T1000 (cell line): ENCODE measurements at places on chromosomes 5 and 9.

- no peak for DNase-seq
These were observed 845.2 kb upstream of the CDH18 start for GRCh38 chr5:20833081-20833627.

GRCh38 chr5:134403951-134404350 is 7.7 kb downstream of the CDKN2AIPNL start:
- no peak for DNase-seq

DNA sequence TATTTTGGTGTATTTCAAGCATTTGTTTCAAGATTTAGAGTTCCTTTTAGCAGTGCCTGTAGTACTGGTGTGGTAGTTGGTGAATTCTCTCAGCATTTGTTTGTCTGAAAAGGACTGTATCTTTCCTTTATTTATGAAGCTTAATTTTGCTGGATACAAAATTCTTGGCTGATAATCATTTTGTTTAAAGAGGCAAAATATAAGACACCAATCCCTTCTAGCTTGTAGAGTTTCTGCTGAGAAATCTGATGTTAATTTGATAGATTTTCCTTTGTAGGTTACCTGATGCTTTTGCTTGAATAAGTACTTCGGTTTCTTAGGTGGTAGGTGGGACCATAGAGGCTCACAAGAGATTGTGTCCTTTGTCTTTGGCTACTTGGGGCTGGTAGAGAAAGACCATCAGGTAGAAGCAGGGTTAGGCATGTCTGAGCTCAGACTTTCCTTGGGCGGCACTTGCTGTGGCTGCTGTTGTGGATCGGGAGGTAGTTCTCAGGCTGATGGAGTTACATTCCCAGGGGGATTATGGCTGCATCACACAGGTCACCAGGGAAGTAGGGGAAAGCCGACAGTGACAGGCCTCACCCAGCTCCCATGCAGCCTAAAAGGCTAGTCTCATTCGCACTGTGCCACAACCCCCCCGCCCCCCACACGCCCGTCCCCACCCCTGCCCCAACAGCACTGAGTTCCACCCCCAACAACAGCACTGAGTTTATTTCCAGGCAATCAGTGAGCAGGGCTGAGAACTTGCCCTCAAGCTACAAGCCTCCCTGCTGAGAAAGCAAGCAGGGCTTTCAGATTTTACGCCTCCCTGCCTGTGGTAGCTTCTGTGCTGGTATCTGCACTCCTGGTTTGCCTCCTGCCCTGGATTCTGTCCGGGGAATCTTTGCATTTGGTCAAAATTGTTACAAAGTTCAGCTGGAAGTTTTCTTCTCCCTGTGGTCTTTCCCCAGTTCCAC is 127.1 kb upstream of the GLRA1 start:
- DNase-seq: no peak

- DNase-seq: no peak
These were observed 53.3 kb downstream of the JADE2 start for GRCh38 chr5:134578578-134579283.

DNA sequence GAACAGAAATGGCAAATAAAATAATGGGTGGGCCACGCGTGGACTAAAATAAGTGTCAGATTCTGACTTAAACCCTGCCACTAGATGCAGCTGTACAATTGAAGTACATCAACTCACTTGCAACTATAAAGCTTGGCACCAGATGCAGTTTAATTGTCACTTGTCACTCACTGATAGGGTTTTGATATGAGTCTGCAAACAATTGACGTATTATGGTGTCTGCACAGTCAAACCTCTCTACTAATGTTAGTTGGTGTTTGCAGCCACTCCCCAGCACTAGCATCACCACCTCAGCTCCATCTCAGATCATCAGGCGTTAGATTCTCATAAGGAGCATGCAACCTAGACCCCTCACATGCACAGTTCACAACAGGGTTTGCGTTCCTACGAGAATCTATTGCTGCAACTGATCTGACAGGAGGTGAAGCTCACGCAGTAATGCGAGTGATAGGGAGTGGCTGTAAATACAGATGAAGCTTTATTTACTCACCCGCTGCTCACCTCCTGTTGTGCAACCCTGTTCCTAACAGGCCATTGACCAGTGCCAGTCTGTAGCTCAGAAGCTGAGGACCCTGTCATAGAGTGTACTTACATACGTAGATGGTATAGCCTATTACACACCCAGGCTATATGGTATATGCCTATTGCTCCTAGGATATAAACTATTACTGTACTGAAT is 72.1 kb upstream of the SEMA6A start:
- DNase-seq: no peak

DNA sequence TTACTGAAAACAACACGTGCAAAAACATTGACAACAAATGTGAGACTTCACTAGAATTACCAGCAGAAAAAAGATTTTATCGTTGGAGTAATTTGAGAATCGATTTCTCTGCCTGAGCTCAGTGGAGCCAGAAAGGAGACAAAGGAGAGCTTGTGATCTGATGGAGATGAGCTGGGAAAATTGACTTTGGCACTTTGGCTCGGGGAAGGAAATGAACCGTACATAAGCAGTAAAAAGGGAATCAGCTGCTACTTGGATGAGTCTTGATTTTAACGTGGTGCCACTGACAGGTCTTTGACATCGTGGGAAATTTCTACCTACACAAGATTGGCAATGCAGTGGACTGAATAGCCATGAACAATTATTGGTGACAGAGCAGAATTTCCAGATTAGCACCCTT is 244.7 kb upstream of the RPS23 start:
- DNase-seq: no peak

- DNase-seq: no peak
These were observed 167.8 kb downstream of the GABRB2 start for GRCh38 chr5:161378701-161379100.

DNA sequence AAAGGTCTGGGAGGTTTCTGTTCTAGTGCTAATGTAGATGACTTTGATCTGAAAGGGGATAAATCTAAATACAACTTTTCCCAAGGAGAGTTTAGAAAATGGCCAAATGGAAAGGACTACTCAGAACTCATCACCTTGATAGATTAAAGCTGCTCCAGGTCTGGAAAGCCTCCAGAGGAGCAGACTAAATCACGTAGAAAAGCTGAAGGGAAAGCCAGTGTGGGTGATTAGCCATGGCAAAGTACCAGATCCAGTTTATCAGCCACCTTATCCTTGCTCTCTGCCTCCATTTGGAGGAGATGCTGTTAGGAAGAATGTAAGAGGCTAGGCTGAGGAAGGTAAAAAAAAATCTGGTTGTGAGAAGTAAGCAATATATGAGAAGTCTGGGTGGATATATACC is 120.7 kb upstream of the RAI14 start:
- no peak for DNase-seq

GRCh38 chr5:90802474-90803317 is 244.1 kb downstream of the ADGRV1 start:
- DNase-seq: no peak

- no peak for DNase-seq
These were observed 362.6 kb downstream of the DNAH5 start for GRCh38 chr5:13581914-13582313.

DNA sequence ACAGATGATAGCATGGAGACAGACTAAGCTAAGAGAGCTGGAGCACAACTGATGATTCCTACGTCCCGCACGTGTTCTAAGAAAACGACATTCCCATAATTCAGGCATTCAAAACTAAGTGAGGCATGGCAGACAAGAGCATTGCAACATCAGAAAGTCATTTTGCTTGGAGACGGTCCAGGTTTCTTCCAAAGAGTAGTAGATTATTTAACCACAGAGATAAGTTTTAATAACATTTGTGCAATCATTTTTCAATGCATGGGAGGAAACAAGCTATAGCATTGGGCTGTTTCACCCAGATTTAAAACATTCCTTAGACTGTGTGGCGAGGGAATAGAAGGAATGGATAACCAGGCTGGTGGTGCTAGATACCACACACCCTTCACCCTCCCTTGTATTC is 117.2 kb downstream of the APBA1 start:
- no peak for DNase-seq

DNA sequence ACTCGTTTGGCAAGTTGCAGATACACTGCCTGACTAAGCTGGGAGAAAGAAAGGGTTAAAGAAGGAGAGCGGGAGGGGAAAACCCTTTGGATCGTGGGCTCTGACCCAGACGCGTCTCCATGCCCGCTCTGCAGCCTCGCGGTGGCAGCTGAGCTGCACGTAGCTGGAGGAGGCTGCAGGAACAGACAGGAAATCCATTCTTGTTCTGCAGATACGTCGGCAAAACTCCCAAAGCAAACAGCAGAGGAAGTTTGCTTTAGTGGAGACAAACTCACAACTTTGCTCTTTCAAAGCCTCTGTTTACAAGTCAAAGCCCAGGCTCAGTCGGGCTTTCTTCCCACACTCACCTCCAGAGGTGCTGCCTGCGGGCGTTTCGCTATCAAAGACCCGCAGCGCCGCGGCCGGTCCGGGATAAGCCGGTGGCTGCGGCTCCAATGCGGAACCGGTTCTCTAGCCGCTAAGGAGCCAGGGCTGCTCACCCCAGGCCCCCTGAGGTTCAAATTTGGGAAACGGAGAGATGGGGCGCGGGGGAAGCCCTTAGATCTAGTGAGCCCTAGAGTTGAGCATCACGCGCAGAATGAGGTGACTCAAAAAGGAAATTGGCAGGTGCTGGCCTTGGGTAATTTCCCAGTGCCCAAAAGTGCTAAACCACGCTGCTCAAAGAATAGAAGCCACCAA is 60.7 kb downstream of the MAT2B start:
- DNase-seq: no peak

DNA sequence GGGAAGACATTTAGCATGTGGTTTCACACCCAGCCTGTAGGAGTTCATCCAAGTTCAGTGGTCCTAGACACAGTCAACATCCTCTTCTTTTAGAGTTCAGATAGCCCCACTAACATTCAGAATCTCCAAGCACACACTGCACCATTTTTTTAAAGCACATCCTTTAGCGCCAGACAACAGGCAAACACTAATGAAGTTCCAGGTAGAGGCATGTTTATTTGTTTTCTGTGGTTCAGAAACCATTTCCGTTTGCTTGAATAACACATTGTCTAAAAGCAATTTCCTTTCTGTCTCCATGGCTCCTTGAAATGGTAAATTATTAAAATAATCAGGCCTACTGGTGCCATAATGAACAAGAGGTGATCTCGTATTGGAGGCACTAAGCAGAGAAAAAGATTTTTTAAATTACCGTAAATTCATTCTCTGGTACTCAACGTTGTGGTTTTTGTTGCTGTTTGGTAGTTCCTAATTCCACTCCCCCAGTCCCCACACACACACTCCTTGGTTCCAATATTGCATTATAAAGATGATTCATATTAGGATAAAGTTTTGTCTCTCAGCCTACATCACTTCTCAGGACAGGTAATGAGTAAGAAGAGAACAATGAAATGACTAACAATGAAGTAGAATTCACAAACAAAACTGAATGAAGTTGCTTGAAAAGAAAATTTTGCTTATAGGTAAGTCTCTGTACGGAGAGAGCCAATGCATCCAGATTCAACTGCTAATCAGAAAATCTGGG is 153.1 kb downstream of the PCSK1 start:
- DNase-seq: no peak

DNA sequence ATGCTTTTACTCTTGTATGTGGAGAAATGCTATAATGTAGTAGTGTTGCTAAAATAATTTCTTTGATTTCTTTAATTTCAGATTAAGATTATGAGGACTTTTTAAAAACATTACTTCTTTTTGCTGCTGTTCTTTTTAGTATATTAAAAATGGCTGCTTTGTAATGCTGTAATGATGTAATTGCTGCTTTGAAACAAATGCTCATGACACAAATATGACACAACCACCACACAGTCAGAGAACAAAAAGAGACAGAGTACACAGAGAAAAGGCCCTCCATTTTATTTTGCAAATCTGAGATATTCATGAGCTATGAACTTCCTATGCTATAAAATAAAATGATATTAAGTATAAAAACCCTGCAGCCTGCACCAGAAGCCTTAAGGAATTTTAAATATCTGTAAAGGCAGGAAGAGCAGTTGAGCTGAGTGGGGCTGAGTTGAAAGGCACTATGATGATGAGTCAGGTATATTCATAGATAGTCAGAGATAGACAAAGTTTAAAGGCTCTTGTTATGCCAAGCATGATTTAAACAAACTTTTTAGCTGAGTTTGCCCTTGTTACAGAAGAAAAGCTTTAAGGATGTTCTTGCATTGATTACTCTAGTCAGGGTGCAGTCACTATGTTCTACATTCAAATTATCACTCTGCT is 5.1 kb upstream of the POU5F2 start:
- DNase-seq: no peak

DNA sequence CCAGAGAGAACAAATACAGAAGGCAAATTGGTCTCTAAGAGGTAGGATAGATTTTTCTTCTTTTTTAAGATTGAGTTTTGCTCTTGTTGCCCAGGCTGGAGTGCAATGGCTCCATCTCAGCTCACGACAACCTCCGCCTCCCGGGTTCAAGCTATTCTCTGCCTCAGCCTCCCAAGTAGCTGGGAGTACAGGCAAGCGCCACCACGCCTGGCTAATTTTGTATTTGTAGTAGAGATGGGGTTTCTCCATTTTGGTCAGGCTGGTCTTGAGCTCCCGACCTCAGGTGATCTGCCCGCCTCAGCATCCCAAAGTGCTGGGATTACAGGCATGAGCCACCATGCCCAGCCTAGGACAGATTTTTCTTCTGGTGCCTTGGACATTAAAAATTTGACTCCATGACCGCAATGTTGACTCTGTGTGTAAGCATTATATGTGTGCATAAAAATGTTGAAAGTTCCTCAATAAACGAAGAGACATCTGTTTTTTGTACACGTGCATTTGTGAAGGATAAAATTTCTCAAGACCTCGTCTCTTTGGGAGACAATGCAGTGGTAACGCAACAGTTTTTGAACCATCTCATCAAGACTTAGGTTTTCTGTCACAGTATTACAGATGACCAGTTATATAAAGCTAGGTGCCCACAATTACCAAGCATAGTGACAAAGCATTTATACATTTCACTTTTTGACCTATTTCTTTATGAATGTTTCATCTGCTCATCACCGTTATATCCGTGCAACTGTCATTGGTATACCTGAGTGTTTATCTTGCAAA is 17.4 kb downstream of the VCP start:
- no peak for DNase-seq

DNA sequence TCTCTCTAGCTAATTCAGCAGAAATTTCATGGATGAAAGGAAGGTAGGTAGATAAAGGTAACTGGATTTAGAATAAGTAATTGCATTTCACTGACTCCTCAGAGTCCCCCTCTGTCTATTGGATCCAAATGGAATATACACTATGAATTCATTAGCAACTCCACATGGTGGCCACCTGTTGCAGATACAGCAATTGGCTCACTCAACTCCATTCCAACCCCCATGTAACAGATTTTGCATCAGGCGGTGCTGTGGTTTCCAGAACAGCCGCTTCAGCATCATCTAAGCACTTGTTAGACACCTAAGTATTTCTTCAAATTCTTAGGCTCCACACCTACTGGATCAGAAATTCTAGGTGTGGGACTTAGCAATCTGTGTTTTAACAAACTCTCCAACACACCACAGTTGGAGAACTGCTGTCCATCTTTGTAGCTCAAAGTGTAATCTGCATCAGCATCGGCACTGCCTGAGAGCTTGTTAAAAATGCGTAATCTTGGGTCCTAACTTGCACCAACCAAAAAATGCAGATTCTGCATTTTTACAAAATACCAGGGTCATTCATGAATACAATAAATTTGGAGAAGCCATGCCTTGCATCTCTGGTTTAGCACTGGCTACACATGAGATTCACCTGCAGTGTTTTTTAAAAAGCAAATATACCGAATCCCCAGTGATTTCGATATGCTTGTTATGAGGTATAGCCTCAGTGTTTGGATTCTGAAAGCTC is 413.8 kb upstream of the CD180 start:
- no peak for DNase-seq
